ENCODE measurements at places on chromosomes 1 and 21.
A peak's percentile ranks its signal among the peaks of the same experiment; 100 is the strongest.

DNA sequence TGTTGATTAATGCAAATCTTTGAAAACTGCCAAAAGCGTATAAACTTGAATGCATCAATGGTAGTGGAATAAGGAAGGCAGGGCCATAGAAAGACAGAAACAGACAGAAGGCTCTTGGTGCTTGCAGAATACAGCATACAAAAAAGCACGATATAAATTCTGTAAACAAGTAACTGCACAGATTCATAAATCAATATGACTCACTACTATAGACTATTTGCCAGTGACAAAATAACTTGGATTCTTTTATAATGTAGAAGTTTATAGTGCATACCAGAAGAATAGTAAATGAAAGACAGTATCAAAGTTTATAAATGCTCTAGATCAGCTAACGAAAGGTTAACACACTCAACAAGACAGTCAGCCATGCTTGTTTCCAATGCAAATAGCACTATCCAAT, 349.6 kb downstream of the PTBP2 start:
- DNase-seq = no peak

DNA sequence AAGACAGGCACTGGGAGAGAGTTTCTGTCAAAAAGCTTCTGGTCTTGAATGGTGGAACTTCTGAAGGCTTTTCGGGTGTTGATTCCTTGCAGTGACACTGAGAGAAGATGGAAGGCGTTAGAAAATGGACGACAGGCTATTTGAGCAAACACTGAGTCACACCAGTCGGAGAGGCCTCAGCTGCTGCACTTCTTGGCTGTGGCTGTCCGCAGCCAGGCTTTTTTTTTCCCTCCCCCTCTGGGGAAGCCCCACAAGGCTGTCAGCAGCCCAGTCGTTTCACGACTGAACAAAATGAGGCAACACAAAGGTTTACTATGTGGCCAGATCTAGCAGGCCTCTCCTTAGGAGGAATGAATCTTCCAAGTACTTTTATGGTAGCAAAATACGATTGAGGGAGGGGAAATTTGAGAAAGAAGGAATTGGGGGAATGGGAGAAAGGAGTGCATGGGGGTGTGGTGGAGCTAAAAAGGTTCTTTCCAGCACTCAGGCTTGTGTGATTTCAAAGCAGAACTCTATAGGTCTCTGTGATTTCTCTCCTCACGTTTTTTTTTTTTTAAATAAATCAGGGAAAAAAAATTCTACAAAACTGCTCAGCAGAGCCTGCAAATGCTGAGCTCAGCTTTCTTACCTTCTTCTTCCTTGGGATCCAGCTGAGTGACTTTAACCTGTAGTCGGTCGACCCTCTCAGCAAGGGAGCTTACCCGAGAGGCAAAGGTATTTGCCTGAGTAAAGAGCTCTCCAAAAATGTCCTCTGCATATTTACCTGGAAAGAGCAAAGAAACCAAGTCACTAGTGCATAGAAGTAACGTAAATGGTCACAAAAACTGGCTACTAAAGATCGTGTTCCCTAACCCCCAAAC, 26.1 kb downstream of the GPR3 start:
- peak; percentile 20 for DNase-seq

GRCh38 chr1:59433440-59433813, 136.5 kb downstream of the FGGY start:
- no peak for DNase-seq

DNA sequence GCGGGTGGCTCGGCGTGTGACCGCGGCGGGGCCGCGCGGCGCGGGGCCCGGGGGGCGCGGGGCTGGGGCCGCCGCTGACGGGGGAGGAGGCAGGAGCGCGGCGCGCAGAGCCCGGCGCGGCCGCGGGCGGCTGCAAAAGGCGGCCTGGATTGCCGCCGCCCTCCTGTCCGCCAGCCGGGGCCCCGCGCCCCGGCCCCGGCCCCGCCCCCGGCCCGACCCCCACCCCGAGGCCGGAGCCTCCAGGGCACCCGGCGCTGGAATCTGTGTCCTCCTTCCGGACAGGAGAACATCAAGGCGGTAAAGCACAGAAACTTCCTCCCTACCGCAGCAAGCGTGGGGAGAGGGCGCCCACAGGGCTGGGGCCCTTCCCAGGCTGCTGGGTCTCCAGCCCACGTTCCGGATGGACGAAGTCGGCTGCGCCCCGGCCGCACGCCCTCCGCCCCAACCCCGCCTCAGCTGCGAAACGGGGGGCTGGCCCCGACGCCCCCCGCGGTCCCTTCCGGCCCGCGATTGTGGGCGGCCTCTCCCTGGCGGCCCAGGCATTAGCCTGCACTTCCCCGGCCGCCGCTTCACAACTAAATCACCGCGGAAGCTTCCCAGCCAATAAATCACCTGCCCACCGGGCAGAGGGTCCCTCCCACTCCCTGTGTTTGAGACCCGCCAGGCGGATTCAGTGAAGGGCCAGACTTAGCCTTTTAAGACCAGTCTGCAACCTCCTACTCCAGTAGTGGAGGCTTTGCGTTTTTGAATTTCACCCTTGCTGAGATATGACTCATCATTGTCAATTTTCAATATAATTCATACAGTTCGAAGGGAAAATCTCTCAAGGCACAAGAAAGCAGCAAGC, 106.0 kb downstream of the SLC45A1 start:
- peak; percentile 38 for DNase-seq

GRCh38 chr1:36624466-36624865, 141.8 kb upstream of the CSF3R start:
- DNase-seq = no peak

DNA sequence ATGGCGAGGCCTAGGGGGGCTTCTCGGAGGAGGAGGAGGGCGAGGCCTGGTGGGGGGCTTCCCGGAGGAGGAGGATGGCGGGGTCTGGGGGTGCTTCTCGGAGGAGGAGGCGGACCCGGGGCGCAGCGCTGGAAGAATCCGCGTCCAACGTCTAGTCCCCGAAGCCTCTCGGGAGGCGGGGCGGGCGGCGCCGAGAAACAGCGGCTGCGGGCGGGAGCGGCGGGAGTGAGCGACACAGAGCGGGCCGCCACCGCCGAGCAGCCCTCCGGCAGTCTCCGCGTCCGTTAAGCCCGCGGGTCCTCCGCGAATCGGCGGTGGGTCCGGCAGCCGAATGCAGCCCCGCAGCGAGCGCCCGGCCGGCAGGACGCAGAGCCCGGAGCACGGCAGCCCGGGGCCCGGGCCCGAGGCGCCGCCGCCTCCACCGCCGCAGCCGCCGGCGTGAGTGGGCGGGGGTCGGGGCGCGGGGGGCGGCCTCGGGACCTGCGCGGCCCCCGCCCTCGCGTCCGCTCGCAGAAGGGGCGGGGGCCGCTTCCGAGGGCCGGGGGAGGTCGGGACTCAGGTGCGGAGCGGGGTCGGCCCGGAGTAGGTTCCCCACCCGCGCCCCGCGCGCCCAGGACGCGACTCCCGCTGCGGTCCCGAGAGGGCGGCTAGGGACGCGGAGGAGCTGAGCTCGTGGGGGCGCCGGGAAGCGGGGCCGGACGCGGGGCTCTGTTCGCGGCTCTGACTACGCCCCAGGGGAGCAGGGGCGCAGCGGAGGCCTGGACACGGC, at the start of gene KLHL17:
Gene KLHL17 (plus strand): TSS at position 222 of the 769 bp plus-strand sequence. CDS start 110 bp downstream, at position 332.
- peak; percentile 58 for DNase-seq

DNA sequence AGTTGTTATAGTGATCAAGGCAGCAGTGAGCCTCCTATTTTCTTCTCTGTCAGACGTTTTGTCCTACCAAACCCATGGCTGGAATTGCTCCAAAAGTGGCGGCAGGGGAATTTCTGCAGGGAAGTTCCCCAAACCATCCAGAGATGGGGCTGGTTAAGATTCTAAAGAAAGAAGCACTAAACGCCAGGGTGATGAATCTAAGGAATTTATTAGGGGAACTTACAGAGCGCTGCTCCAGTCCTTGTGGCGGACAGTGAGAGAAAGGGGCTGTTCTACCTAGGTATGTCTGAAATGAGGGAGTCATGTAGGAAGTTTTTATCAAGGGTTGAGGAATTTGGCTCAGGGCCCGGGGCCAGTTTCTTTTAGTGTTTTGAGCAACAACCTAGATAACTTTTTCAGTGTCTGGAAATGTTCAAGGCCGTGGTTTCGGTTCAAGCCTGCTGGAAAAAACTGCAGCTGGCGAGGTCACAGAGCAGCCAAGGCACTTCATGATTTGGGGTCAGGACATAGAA, 222.4 kb upstream of the B3GALT2 start:
- DNase-seq = no peak

GRCh38 chr1:59477286-59477685, 180.4 kb downstream of the FGGY start:
- DNase-seq = no peak

GRCh38 chr1:96772972-96773371, 51.4 kb downstream of the PTBP2 start:
- no peak for DNase-seq

GRCh38 chr1:39086865-39087409, 60.8 kb downstream of the NDUFS5 start:
- no peak for DNase-seq

- DNase-seq = no peak
Measured at GRCh38 chr1:230112131-230112701, 45.2 kb downstream of the GALNT2 start.

DNA sequence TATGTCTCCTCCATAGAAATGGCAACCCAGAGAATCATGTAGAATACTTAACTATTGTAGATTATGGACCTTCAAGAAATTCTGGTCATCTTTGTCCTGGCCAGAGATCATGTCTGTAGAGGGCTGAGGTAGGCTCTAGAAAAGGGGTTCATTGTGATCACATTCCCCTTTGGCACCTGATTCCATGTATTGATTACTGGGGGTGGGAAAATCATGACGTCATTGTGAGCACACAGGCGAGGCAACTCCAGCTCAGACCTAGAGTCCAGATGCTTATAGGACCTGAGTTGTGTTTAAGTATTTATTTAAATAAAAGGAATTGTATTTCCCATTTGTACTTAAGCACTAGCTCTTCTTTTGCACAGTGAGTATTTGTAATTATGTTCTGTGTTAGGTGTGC, 93.1 kb downstream of the OSBPL9 start:
- no peak for DNase-seq

- DNase-seq = no peak
Measured at GRCh38 chr1:230661976-230662375, 19.7 kb downstream of the COG2 start.

DNA sequence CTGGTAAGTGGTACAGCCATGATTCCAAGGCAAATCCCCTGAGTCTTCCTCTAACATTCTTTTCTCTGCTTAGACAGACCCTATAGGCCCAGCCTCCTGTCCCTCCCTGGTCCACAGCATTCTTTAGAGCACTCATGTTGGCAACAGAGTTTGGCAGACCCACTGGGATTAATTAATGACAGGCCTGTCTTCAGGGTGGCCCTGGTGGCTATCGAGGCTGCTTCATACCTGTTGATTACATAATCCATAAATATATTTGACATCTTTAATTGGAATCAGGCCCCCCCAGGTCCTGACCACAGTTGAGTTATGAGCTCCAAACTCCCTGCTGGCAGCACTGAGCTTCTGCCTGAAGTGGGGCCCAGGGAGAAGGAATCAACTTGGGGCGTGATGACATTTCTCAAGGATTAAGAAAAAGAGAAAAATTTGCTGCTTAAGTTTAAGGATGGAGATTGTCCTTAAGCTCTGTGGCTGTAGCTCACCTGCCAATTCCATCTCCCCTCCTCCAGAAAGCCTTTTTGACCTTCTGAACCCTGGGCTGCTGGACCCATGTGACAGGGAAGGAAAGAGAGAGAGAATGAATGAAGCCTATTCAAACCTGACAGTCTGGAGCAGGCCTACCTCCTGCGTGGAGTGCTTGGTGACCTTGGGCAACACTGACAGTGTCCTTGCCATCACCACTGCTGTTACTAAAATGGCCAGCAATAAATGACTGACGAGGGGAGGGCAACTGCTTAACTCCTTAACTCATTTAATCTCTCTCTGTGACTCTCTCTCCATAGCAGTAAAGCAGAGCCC, 156.6 kb downstream of the TRABD2B start:
- no peak for DNase-seq

DNA sequence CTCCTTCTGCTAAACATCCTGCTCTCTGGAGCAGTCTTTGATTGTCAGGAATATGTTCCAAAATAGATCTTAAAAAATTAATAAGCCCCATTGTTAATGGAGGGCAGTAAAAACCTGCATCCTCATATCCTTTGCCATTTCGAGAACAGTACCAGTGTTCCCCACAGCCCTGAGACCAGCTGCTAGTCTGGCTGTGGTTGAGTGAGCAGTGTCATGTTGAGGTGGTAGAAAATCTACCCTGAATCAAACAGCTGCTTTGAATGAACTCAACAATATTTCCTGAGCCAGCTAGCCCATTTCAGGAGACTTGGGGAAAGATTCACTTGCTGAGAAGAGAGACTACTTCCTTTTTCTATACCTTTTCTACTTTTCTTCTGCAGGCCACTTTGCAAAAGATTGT, 24.4 kb downstream of the FABP3 start:
- no peak for DNase-seq

GRCh38 chr1:208079161-208079560, 165.0 kb downstream of the PLXNA2 start:
- DNase-seq = no peak

GRCh38 chr21:43939443-43940328, 72.4 kb upstream of the TRAPPC10 start:
- no peak for DNase-seq

DNA sequence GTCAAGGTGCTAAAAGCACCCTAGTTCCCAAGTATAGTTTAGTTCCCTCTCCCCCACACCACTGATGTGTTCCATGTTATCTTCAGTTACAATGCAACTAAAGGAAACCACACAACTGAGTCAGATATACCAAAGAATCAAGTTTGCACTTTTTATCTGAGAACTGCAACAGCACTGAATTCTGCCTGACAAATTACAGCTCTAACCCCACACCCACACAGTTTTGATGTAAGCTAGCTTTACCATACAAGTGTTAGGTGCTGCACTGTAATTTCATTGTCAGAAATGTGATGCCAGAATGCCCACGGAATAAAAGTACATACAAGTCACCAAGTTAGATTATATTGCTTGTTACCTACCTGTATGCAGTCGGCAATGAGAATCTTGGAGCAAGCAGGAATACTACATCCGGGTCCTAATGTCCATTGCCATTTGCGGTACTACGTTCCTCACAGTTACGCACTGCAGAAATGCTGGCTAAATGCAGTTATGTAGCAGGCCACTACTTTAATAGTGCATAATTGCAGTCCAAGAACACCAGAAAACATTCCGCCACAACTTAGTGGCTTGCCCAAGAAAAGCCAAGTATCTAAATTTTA, 12.1 kb downstream of the SFPQ start:
- DNase-seq = no peak

DNA sequence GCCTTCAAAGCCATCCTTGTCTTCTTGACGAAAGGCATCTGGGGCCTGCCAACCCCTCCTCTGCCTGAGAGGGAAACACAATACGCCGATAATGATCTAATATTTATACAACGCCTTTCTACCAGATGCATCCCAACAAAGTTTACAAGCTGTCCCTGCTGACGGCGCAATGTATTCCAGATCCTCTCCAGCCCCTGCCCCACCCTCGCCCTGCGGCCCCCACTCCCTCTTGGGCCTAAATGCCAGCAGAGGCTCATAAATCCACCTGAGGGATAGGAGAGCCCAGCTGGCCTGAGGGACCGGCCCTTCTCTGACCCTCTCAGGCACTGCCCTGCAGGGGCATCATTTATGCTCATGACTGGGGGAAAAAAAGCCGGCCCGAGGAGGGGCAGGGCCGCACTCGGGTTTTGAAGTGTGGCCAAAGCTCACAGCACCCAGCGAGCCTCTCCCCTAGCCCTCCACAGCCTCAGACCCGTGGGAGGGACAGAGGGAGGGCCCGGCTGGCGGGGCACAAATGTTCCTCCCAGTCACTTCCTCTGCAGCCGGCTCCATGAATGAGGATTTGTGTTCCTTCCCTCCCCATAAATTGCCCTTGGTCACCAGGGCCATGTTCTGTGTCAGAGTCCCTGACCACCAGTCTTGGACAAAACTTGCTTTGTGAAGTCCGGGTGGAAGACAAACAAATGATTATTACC, 140.3 kb downstream of the FOXD2 start:
- DNase-seq = no peak

- no peak for DNase-seq
Measured at GRCh38 chr1:87735750-87736149, 407.1 kb downstream of the LMO4 start.
